ENCODE measurements at places on chromosomes 4 and X.

DNA sequence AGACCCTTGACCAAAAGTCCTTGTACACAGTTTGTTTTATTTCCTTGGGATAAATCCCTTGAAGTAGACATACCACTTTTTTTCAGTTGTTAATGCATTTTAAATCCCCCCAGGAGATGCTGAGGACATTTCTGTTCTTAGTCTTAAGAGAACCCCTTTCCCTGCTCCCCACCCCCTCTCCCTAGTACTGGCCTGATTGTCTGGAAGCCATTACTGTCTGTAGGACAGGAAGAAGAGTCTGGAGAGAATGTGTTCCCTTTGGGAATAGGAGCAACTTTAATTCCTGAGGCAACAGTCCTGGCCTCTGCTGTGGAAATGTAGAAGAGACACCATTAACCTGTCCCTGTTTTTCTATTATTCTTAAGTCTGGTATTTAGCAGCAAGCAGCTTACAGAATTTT, 52.3 kb upstream of the TMEM131L start:
- DNase-seq = no peak

DNA sequence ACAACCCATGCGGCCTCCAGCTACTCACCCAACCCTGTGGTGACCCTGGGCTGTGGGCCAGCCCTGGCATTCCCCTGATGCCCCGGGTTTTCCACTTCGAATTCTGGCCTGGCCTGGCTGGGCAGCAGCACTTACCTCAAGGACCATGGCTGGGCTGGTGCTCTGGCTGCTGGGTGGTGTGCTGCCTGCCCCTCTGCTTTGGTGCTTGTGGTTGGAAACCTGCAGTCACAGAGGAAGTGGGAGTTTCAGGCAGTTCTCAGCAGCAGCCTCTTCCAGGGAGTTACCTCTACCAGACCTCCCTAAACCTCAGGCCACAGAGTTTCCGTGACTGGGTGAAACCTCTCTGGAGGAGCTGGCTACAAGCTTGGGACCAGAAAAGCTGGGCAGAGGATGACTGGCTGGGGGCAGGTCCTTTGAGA, at the start of gene CXCR3:
Gene CXCR3 (minus strand): TSS at position 209 of the 419 bp plus-strand sequence. CDS start 62 bp downstream, at position 147.
- no peak for DNase-seq

DNA sequence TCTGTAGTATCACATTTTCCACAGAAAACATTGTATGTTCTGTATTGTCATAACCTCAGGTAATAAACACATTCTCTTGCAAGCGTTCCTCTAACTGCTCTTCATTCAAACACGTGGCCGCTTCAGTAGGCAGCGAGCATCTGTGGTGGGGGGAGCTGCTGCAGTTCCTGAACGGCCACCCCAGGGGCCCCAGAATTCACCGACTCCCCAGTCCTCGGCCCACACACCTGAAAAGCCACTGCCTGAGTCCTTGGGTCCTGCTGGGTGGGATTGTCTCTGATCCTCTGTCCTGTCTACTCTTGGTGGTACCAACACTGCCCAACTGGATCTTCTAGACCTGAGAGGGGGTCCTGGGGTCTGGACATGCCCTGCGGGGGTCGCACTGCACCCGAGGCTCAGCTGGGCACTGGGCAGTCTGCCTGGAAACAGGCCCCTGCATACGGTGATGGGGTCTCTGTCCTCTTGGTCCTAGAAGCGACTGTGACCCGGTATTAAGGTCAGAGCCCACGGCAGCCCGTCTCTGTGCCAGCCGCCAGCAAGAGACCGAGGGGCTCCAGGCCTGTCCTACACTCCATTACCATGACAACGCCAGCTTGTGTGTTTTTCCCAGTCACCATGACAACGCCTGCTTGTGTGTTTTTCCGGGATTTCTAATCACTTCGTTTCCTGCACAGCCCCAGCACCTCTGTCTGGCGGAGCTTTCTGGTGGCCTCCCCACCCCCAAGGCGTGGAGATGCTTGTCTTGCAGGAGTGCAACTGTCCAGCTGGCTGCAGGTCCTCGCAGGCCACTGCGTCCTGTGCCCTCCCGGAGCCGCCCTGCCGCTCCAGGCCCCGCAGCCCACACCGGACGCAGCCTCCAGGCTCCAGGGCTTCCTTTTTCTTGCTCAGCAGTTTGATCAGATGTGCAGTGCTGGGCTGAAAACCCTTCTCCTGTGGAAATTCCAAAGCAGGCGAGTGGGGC, 16.0 kb downstream of the CTBP1 start:
- DNase-seq = no peak

DNA sequence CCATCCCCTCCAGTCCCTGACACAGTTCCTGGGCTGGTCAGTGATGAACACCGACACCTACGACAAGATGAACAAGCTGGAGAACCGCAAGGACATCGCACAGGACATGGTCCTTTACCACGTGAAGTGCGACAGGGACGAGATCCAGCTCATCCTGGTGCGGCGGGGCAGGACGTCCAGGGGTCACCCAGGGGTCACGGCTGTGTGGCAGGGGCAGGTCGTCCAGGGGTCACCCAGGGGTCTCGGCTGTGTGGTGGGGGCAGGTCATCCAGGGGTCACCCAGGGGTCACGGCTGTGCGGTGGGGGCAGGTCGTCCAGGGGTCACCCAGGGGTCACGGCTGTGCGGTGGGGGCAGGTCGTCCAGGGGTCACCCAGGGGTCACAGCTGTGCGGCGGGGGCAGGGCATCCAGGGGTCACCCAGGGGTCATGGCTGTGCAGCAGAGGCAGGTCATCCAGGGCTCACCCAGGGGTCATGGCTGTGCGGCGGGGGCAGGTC, 16.7 kb downstream of the ATP5ME start:
- no peak for DNase-seq

DNA sequence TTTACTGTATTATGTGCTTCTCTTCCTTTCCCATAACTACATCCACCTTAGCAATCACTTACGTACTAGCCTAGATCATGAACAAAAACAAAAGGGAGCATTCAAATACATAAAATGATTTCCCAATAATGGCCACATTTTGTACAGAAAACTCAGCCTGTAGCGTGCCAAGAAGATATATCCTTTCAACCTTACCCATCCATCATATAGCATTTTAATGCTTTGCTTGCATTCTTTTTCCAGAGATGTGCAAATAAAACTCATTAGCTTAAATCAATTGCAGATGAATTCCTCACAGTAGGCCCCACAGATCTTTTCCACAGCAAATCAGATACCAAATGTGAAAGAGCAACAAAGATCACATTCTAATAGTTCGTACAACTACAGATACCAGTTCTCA, 20.8 kb downstream of the GRSF1 start:
- peak; percentile 90 for DNase-seq

- DNase-seq = no peak
These were observed 222.3 kb upstream of the LDB2 start for GRCh38 chr4:17120761-17121160.

DNA sequence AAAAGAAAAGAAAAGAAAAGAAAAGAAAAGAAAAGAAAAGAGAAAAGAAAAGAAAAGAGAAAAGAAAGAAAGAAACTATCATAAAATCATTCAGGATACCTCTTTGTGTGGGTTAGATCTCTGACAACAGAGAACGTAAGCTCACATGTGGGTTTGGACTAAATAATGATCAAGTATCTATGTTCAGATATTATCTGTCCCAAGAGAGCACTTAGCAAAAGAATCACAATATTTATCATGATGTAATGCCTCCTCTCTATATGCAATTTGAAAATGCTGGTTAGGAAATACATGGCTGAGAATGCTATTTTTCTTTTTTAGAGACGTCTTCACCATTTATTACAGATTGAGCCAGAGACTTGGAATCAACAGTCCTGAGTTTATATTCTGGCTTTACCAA, 191.3 kb downstream of the KCNIP4 start:
- DNase-seq = no peak

DNA sequence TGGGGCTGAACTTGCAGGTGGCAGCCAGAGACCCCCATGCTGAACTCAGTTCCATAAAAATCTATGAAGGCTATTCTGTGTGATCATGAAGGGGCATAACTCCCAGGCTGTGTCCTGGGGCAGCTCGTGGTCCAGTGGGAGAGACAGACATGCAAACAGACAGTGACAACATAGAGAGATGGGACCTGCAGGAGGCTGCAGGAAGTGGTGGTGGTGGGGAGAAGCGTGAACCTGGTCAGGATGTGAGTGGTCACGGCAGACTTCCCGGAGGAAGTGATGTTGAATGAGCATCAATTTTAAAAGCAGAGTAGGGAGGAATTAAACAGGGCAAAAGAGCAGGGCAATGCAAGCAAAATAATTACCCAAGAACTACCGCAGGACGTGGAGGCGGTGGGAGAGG, 23.2 kb upstream of the SORCS2 start:
- DNase-seq = no peak

GRCh38 chr4:8215001-8215427, 15.9 kb downstream of the SH3TC1 start:
- DNase-seq = peak; percentile 33

- no peak for DNase-seq
These were observed 511.0 kb upstream of the KLHL4 start for GRCh38 chrX:87006561-87006960.

DNA sequence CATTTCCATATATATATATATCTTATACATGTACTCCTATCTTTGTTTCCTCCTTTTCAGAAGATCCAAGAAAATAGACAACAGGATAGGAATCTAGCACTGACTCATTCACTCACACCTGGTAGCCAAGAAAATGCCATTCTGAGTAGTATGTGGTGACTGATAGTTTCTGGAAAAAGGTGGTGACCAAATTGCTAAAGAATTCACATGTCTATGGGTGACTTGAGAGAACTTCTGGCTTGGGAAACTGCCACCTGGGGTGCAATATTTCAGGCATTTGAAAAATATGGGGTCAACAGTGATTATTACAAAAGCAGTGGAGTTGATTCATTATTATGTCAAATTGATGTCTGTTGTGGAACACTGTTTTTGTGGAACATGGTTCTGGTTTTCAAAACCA, 605.1 kb downstream of the PCDH18 start:
- DNase-seq = peak; percentile 27
